CD4-positive, alpha-beta T cell treated with Interleukin-1 beta for 1 hour (primary cell): ENCODE measurements at places on chromosomes 5 and 9.

DNA sequence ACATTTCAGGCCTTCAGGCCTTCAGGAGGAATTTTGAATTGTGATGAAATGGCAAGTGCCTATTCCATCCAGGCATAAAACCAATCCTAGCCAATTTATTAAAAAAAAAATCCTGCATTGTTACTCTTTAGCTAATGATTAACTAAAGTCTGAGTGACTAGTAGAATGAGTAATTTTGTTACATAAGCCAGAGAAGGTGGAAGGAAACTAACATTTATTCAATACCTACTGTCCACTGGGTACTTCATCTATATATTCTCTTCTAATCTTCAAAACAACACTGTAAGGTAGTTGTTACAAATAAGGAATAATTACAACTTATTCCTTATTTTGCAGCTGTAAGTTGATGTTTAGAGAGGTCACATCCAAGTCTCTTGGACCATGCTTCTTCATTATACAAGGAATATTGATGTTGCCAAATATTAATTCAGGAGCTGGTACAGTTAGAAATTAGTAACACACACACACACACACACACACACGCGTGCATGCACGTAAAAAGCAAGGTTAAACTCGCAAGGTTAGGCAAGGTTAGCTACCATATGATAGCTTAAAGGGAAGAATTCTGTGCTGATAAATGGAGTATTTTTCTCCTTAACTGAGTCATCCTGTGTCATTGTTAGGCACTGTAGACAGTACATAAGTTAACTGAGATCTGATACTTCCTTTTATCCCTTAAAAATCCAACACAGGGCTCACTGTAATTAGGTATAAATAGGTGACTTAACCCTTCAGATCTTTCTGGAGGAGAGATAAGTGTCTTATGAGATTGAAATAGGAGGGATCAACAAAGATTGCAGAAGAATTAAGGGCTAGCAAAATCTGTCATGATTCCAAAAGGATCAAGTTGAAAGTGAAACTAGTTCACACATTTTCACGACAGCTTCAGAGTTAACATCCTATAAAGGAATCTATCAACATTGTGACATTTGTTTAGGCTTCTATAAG is 596.9 kb downstream of the PDE4D start:
- DNase-seq, result no peak

GRCh38 chr5:454936-455335 is 12.0 kb downstream of the EXOC3 start:
- DNase-seq, result no peak

DNA sequence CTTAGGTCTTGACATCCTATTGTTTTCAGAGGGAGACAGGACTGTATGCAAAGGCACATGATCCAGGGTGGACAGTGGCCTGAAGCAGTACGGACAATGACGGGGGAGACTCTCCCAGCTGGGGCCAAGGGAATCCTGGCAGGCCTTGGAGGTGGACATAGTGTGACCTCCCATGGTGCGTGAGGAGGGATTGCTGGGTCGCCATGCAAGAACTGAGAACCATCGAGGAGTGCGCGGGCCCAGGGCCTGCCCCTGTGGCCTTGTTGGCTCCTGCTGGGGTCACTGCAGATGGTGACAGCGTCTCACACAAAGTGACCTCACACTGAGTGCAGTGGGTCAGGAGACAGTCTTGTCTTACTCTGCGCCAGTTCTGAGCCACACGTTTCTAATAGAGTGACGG is 192.4 kb downstream of the GADD45G start:
- DNase-seq, result no peak

DNA sequence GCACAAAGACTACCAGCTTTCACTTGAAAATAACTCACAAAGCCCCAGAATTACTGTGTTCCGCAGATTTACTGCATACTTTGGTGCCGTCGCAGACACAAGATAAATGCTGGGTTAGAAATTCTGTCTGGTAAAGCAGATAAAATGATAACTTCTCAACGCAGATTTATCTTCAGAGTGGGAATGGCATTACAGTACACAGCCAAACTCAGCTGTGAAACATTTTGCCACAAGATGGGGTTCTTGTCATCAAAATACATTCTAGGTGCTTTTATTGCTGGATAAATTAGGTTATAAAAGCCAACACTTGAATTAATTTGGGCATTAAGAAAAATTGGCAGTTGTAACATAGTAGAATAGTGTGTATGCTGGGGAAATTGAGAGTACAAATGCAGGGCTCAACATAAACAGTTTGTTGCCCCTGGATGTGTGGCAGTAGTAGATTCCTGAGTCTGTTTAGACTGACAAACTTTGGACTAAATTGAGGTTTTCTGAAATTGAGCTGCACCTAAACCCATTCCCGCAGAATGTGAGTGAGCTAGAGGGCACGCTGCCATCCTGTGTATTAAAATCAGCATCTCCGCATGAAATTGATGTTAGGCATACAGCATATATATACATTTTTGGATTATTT is 61.1 kb downstream of the LMNB1 start:
- no peak for DNase-seq
